ENCODE measurements at places on chromosomes 5 and 9. TPM values are rescaled to one million over a fixed set of nuclear protein-coding genes. Genes with fewer than 3 reads are reported as not detected.

DNA sequence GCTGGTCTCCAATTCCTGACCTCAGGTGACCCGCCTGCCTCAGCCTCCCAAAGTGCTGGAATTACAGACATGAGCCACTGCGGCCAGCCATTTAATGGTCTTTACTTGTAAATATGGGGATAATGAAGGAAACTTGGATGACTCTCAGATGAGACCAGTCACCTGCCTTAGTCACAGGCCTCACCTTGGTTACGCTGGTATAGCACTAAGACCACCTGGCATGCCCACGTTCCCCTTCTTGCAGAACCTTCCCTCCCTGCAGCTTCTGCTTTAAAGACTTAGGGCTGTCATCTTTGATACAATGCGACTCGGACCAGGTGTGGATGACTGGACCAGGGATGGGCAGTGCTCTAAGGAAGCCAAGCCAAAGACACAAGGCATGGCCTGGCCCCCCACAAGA is 629.9 kb downstream of the CCDC171 start:
- no peak for DNase-seq

GRCh38 chr5:60056191-60056590 is 162.7 kb upstream of the PDE4D start:
- no peak for DNase-seq

DNA sequence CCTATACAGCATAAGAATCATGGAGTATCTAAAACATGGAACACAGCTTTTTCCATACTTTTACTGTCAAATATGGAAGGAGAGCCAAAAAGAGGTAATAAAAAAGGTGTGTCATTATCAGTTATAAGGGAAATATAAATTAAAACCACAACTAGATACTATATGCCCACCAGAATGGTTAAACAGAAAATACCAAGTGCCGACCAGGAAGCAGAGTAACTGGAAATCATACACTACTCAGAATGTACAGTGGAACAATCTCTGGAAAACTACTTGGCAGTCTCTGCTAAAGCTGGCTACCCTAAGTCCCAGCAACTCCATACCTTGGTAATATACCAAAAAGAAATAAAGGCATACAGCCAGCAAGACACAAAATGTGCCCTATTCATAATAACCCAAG is 2.4 kb downstream of the PAIP1 start:
- DNase-seq = no peak

- no peak for DNase-seq
Observed at GRCh38 chr9:16052757-16053530, 500.1 kb downstream of the CCDC171 start.

DNA sequence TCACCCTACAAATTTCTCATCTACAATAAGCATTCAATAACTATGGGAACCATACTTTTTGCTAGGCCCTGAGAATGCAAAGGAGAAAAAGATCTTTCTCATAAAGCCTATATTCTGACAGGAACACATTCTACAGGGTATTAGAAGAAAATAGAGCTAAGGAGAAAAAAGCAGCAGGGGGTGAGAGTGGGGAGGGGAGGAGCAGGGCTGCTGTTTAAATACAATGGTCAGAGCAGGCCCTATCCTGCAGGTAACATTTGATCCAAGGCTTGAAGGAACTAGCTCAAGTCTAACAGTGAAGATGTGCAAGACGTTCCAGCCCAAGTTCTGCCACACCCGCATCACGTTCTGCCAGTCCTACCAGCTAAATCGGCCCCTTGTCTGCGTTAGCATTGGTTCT is 89.7 kb downstream of the ELAVL2 start:
- no peak for DNase-seq

Gene TAF11L10
- total RNA-seq = not detected

Gene OMD
- total RNA-seq = not detected

Gene C1QTNF3
- total RNA-seq = 1.8 TPM

Gene GABRA6
- total RNA-seq = not detected

Gene C5
- total RNA-seq = 1.3 TPM

- DNase-seq = peak; percentile 99
Observed at GRCh38 chr5:80246995-80247729, 8.7 kb downstream of the SERINC5 start.

Gene IL7R
- total RNA-seq = 1.6 TPM

DNA sequence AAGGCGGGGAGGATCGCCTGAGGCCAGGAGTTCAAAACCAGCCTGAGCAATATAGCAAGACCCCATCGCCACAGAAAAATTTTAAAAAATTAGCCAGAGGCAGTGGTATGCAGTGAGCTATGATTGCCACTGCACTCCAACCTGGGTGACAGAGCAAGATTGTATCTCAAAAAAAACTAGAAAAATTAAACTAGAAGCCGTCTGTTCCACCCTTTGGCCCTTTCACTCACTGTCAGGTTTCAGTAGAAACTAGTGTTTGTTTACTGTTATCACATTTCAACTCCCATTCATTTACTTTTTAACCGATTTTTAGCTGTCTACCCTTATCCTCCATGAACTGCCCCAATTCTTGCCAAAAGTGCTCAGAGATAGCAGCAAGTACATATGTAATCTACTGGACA is 8.3 kb downstream of the UGCG start:
- DNase-seq = no peak

Gene C9orf50
- not detected for total RNA-seq

Gene FGD3
- total RNA-seq = 0.59 TPM

GRCh38 chr9:128190516-128191405 is 611 bp downstream of the CIZ1 start:
- DNase-seq = peak; percentile 14

DNA sequence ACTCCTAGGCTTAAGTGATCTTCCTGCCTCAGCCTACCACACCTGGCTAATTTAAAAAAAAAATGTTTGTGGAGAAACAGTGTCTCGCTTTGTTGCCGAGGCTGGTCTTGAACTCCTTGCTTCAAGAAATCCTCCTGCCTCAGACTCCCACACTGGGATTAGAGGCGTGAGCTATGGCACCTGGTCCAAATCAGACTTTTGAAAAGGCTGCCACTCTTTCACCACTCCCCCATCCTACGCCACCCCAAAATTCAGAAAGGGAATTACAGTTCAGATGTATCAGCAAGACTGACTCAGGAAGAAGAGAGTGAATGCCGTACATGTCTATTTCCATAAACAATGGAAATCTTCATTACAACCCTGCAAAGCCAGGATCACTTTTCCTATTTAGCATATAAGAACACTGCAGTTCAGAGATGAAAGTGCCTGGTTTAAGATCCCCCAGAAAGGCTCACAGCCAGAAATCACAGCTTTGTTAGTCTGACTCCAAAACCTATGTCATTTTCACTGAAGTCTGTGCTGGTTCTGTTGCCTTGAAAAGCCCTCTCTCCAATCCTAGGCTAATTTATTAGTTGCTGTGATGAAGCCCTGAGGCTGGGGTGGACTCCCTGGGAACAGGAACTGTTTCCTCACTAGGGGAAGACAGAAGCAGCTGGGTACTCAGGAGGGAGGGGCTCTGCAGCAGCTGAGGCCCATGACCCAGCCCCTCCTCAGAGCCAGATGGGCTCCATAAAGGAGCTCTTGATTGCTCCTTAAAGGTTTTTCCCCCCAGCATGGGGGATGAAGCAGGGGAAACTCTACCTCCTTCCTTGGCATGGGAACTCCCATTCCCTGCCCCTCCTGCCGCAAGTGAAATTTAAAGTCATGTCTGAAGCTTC is 3.1 kb downstream of the FBLL1 start:
- DNase-seq = no peak

DNA sequence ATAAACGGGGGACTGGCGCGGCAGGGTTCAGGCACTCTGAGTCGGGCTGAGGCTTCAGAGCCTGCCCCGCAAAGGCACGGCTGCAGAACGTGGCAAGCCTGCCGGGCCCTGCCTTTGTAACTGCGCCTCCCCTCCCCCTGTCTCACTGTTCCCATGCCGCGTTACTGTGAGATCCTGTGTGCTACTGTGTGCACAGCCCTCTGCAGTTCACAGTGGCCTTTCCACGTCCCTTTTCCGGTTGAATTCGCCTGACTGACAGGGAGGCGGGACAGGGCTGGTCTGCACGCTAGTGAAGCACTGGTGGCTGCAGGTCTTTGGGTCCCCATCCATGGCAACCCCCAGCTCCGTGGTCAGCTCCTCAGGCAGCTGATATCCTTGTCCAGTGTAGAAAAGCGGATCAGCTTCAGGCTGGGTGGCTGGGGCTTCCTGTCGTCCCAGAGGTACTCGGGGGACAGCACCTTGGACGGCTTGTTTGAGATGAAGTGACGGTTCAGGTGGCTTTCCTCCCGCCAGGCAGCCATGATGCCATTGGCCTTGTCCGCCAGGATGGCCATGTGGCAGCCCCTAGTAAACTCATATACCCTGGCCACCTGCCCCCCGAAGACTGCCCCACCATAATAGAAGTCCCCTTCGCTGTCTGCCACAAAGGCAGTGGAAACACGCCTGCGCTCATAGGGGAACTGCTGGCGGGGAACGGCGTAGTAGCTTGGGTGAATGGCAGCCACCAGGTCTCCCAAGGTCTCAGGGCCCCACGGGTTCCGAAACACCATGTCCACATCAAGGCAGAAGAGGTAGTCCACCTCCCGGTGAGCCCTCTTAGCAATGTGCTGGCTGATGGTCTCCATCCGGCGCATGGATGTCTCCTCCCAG is 10.3 kb downstream of the GBGT1 start:
- no peak for DNase-seq

- no peak for DNase-seq
Observed at GRCh38 chr5:95817430-95817829, 5.1 kb downstream of the GLRX start.

DNA sequence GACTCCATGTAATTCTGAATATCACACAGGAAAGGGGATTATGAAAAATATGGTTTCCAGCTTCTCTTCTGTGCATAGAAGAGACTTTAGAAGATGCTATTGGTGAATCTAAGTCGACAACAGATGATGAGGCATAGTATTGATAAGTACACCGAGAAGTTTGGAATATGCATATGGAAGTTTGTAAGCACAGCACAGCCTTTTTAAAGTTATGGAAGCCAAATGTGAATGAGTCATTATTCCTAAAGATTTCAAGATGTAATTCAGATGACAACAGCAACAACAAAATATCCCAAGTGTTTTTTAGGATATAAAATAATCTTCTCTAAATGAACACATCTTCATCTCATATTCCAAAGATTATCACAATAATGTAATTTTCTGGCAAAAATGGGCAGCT is 1723.3 kb downstream of the EFNA5 start:
- DNase-seq = no peak

GRCh38 chr9:96663506-96664120 is 8.5 kb upstream of the PRXL2C start:
- no peak for DNase-seq

DNA sequence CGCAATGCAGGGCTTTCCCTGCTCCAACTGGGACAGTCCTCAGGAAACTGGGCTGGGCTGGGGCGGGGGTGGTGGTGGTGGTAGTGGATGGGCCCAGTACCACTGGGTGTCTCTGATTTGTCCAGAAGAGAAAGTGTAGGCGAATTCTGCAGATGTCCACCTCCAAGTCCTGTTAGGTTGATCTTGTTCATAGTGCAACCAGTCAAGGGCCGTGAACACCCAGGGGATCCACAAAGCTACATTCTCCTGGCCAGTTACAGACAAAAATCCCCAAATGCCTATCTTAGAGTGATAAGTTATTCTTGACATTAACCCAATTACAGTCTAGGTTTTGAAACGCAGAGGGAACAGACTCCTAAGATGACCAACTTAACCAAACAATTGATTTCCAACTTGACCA is 97.5 kb upstream of the SHB start:
- DNase-seq = no peak

DNA sequence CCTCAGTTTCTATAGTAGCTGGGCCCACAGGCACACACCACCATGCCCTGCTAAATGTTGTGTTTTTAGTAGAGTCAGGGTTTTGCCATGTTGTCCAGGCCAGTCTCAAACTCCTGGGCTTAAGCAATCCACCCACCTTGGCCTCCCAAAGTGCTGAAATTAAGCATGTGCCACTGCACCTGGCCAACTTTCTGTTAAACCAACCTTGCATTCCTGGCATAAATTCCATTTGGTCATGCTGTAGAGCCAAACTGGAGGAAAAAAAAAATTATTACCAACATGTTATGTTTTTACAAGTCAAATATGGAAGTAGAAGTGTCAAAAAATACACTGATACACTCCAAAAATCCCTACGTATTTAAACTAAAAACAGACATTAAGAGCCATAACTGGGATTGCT is 54.1 kb downstream of the ERMP1 start:
- no peak for DNase-seq

Gene SKP1
- 146 TPM for total RNA-seq

DNA sequence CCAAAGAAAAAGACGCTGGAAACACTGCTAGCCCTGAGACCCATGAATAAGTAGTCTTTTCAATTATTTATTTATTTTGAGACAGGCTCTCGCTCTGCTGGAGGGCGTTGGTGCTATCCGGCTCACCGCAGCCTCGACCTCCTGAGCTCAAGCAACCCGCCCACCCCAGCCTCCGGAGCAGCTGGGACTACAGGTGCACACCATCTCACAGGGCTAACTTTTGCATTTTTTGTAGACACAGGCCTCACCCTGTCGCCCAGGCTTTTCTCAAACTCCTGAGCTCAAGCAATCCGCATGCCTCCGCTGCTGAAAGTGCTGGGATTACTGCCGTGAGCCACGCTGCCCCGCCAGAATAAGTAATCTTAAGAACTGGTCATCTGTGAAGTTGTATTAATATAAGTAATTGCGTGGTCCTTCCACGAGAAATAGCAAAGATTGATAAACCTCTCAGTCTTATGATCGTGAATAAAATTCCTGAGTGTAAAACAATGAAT is 1.6 kb downstream of the ANXA2R start:
- no peak for DNase-seq

GRCh38 chr9:133889584-133890301 is 102.4 kb downstream of the VAV2 start:
- peak; percentile 37 for DNase-seq

GRCh38 chr5:179733772-179734126 is 1.1 kb downstream of the MAML1 start:
- no peak for DNase-seq

GRCh38 chr9:27569406-27569805 is 3.9 kb downstream of the C9orf72 start:
- DNase-seq = peak; percentile 30

Gene NRARP
- 0.50 TPM for total RNA-seq

DNA sequence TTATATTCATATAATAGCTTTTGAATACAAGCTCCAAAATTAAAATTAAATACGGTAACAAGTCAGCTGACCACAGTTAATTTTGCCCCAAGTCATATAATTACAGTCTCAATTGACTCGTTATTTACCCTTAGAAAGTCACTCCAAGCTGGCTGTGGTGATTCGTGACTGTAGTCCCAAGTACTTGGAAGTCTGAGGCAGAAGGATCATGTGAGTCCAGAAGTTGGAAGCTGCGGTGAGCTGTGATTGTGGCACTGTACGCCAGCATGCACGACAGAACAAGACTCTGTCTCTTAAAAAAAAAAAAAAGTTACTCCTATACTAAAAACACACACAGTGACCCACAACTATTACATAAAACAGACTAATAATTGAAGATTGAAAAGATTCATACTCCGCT is 31.6 kb upstream of the DTWD2 start:
- DNase-seq = no peak

Gene CDX1
- not detected for total RNA-seq
